Heart left ventricle (tissue), 16 donors: ENCODE measurements at places on chromosomes 4 and X. TPM values are rescaled to one million over a fixed set of nuclear protein-coding genes. Genes with fewer than 3 reads are reported as not detected.

DDIT4L gene
- 0.36 TPM for polyA plus RNA-seq

SMIM31 gene
- not detected for polyA plus RNA-seq

CDX4 gene
- not detected for polyA plus RNA-seq

CCNA2 gene
- polyA plus RNA-seq, result 0.42 TPM

DMRTC1 gene
- not detected for polyA plus RNA-seq

OPHN1 gene
- polyA plus RNA-seq, result 9.6 TPM

SSX1 gene
- polyA plus RNA-seq, result not detected

CWH43 gene
- polyA plus RNA-seq, result not detected

GATA1 gene
- not detected for polyA plus RNA-seq

TSPAN6 gene
- polyA plus RNA-seq, result 5.1 TPM

DNA sequence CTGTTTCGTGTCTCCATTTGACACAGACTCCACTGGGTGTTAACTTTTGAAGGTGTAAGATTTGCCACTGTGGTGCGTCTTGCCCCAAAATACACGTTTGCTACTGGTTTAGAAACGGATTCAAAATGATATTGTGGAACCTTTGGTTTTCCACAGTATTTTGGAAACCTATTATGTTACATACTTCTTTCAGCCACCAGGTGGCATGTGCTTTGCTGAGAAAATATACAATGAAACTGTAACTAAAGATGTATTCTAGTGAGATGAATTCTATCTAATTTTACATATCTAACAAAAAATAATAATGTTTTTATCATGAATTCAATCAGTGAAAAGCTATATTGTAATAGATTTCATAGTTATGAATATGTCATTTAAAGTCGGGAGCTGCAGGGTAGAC lies 28.4 kb upstream of the SLITRK4 start:
- DNase-seq, result no peak

DNA sequence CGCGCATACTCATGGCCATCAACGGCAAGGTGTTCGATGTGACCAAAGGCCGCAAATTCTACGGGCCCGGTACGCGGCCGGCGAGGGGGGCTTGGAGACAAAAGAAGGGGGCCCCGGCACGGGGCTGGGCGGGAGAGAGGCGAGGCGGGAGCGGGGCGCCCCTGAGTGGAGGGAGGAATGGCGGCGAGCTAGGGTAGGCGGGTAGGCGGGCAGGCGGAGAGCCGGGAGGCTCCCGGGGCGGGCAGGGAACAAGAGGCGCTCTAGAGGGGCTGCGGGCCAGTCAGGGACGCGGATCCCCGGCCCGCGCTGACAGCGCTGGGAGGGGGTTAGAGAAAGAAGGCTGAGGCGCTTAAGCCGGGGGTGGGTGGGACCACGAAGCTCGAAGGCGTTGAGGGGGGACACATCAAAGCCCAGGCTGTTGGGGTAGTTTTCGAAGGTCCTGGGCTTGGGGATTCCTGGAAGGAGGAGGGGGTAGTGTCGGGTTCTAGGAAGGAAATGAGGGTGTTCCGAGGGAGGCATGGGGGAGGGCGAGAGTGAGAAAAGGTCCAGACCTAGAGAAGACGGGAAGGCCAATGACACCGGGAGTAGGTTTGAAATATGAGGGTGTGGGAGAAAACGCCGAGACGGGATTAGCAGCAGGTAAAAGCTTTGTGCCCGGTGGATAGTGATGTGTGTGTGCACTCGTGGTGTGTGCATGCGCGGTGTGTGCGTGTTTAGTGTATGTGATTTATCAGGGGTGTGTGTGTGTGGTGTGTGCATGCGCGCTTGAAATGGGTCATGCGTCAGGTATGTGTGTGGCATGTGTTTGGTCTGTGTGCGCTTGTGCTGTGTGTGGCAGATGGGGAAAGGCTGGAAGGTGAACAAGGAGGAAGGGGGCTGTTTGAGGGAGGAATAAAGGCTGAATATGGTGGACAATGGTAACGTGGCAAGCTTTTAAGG lies 807 bp downstream of the PGRMC1 start:
- DNase-seq, result peak; percentile 29

GRCh38 chr4:81260443-81261101 lies 45.5 kb upstream of the PRKG2 start:
- no peak for DNase-seq

- no peak for DNase-seq
Observed at GRCh38 chrX:53794181-53794580, 107.7 kb upstream of the HUWE1 start.

GRCh38 chrX:155434906-155435743 lies 23.3 kb downstream of the F8A3 start:
- DNase-seq, result no peak

DNA sequence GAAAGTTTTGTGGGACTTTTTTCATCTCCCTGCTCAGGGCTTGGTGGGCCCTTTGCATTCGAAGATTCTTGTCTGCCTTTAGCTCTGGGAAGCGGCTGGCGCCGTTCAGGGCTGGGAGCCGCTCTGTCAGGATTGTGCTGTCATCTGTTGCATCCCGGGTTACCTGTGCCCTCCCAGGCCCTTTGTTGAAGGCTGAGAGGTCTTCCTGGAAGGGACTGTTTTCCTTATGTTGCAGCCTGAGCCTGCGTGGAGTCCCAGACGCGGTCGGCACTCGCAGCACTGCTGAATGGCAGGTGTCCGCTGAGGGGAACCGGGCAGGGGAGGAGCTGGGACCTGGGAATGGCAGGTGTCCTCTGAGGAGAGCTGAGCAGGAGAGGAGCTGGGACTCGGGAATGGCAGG lies 15.9 kb downstream of the RGS12 start:
- no peak for DNase-seq

DNA sequence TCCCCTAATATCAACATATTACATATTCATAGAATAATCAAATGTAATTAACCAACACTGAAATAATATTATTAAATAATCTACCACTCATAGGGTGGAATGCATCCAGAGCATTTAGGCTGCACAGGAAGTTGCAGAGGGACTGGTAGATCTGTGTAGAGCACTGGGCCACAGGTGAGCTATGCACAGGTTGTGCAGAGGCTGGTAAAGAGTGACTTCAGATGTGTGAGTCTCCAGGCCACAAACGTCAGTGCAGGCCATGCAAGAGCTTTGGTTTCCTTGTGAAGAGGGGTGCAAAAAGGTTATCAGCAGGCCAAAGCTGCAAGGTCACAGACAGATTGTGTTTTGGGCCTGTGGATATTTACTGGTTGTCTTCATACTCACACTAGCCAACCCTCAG lies 25.5 kb upstream of the MANBA start:
- no peak for DNase-seq

DNA sequence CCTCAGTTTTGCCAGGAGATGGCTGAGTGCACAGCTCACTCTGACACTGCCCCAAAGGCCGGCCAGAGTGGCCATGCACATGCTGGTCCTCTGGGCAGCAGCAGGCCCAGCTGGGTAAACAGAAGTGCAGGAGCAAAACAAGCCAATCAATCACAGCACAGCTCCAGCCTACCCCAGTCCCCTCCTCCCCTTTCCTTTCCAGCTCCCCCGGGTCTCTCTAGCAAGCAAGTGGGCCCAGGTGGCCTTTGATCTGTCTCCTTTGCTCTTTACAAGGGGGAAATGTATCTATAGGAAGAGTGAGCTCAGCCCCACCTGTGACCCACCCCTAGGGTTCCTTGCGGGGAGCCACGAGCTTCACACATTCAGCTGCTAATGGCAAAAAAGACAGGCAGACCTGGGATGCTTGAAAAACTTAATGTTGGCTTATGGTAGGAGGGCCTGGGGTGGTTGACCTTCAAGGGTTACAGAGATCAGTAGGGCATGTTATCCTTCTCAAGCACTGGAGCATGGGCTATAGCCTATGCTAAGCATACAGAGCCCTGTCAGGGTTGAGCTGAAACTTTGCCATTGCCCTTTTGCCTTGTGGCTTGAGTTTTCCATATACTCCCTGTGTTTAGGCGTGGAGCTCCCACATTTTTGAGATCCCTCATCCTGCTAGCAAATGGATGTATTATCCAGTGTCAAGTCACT lies 57.8 kb upstream of the PLAC1 start:
- no peak for DNase-seq

- no peak for DNase-seq
Observed at GRCh38 chr4:109729117-109729717, 653 bp downstream of the PLA2G12A start.

DNA sequence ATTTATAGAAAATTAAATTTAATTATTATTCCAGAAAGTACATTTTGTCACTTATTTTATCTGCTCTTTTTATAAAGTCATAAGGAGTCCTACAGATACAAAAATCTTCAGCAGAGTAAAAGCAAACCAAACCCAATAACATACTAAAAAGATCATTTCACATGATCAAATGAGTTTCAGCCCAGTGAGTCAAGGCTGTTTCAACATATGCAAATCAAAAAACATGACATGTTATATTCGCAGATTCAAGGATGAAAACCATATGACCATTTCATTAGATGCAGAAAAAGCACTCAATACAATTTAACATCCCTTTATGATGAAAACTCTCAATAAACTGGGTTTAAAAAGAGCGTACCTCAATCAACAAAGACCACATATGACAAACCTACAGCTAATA lies 214.3 kb downstream of the FAT4 start:
- DNase-seq, result no peak

DNA sequence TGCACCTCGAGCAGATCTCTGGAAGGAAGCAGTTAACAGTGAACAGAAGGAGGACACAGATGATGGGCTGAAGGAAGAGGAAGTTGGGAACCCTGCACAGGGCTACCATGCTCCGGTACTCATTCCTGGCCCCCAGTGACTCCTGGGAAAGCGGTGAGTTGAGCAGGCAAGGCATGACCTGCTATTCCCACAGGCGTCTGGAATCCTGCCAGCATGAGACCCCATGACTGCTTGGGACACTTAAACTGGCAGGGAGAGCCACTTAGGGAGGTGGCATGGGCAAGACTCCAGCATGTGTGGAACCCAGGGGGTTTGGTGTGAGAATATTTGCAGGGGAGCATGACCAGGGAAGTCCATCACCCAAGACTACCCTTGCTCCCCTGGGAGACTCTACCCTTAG lies 1056.4 kb upstream of the POU3F4 start:
- DNase-seq, result no peak

DNA sequence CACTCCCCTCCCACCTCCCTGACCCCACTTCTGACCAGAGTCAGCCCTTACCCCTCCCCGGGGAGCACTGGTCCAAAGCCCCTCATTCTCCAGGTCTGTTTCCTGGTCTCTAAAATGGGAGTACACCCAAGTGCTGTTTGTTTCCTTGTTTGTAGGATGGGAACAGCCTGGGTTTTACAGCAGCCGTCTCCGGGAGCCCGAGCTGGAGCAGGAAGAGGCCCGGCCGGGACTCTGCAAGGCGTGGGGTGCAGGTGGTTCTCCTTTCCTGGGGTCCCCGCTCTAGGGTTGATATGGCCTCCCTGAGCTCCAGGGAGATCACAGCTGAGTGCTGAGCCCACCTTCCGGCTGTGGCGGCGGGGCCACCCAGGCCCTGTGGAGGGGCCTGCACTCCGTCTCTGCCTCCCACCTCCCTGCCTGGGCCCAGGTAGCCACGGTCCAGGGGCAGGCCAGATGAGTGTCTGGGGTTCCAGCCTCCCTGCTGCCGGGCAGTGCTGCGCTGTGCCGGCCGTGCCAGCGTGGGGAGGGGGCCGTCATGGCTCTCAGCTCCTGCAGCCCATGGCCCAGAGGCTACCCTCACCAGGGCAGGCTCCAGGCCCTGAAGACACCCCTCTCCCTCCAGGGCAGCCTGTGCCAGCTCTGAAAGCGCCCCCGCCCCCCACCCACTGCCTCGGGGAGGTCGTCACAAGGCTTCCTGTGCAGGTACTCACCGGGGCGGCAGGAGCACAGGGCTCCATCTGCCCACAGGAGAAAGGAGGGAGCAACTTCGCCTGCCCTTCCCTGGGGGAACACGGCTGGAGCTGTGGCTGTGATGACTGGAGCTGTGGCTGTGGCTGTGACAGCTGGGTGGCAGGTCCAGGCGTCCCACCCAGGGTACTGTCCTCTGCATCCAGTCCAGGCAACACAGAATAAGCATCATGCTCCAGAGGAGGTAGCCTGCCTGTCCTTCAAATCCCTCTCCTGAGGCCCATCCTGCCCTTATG lies 98.8 kb downstream of the ADRA2C start:
- no peak for DNase-seq

DNA sequence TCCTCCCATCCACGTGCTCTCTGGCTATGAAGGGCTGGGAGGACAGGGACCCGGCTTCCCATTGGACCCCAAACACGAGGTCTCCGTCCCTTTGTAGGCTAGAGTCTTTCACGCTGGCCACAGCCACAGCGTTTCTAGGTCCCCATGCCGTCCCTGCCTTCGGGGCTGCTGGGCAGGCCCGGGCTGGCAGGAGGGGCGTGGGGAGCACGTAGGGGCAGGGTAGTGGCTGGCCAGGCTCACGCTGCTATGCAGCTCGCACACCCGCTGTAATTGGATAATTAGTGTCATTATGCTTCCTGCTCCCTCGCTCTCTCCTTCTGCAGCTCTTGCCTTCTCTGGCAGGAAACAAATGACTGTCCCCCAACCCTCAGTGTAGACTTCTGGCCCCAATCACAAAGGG lies 9.8 kb downstream of the ATP2B3 start:
- DNase-seq, result no peak

- DNase-seq, result no peak
Observed at GRCh38 chr4:110533940-110534339, 58.0 kb downstream of the ENPEP start.

GRCh38 chrX:65926095-65927019 lies 113.5 kb downstream of the VSIG4 start:
- DNase-seq, result no peak

DNA sequence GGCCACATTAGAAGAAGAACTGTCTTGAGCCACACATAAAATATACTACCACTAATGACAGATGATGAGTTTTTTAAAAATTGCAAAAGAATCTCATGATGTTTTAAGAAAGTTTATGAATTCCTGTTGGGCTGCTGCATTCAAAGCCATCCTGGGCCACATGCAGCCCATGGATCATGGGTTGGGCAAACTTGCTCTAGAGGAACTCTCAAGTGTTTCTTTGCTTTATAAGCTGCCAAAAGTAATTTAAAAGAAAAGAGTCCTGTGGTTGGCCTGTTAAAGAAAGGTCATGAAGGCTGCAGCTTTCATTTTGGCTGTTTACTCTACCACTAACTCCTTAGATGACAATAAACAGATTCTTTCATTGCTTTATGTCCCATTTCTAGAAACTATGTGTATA lies 218.2 kb downstream of the SCFD2 start:
- no peak for DNase-seq

DNA sequence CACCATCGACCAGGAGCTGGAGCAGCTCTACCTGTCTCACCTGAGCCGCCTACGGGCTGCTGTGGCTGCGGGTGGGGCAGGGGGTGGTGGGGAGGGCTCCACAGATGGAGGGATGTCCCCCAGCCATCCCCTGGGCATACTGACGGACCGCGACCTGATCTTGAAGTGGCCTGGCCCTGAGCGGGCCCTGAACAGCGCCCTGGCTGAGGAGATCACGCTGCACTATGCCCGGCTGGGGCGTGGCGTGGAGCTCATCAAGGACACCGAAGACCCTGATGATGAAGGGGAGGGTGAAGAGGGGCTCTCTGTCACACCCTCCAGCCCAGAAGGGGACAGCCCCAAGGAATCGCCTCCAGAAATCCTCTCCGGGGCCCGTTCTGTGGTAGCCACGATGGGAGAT lies 16.5 kb downstream of the PPP1R3F start:
- DNase-seq, result no peak
